ENCODE measurements at places on chromosomes 7 and 10.
A peak's percentile ranks its signal among the peaks of the same experiment; 100 is the strongest.

- peak; percentile 16 for DNase-seq
These were observed 11.5 kb upstream of the SH2D4B start for GRCh38 chr10:80526218-80526617.

DNA sequence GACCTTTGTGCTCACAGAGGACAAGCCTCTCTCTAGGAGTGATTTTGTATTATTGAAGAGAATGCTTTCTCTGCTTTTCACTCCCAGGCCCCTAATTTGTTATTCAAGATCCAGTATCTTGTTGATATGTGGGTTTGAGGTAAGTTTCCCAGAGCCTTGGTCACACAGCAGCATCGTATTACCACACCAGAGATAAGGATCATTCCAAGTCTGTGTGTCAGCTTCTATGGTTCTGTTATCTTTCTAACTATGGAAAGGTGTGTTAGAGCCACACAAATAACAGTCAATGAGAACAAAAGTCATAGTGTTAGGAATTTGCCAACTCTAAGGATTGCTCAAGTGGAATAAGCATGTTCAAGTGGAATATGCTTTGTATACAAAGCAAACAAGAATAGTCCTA, 1208.3 kb downstream of the GATA3 start:
- no peak for DNase-seq

- DNase-seq = no peak
These were observed 58.5 kb downstream of the HSPA12A start for GRCh38 chr10:116683821-116684220.

- DNase-seq = peak; percentile 19
These were observed 7.6 kb upstream of the C10orf105 start for GRCh38 chr10:71727105-71727737.

- no peak for DNase-seq
These were observed 77.0 kb upstream of the TRIM24 start for GRCh38 chr7:138382862-138383565.

- no peak for DNase-seq
These were observed 161.8 kb upstream of the CACNA2D1 start for GRCh38 chr7:82605247-82605864.

All from activated naive CD4-positive, alpha-beta T cell (primary cell).